ENCODE measurements at places on chromosomes 5 and 9.
A peak's percentile ranks its signal among the peaks of the same experiment; 100 is the strongest.

GRCh38 chr5:130333089-130333488 is 428.8 kb downstream of the CHSY3 start:
- no peak for DNase-seq

DNA sequence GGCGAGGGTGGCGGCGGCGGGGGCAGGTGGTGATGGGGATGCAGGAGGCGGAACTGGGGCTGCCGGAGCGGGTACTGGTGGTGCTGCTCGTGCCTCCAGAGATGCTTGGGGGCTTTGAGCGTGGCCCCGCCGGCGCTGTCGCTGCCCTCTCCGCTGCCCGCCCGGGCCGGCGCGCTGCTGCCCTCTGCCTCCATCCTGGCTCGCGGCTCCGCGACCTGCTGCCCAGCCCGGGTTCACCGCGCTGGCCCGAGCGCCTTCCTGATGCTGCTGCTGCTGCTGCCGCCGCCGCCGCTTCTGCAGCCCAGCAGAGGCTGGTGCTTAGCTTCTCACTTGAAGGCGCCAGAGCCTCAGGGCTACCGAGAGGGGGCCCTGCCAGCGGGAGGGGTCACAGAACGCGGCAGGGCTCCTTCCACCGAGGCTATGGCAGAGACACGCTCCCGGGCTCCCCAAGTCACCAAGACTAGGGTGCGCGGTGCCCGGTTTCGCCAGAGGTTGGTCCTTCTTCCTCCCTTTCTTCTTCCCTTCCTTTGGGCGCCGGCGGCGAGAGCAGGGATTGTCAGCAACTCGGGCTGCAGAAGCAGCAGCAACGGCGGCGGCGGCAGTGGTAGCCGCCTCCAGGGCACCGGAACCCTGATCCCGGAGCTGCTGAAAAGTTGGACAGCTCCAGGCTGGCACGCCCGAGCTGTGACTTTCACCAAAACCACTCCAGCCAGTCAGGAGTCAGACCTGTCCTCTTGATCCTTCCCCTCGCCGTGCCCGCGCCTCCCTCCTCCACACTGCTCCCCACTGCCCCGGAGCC is at the start of gene PDE4D:
TSS of gene PDE4D (minus strand) at position 298 of the 799 bp plus-strand sequence.
- peak; percentile 3 for DNase-seq

DNA sequence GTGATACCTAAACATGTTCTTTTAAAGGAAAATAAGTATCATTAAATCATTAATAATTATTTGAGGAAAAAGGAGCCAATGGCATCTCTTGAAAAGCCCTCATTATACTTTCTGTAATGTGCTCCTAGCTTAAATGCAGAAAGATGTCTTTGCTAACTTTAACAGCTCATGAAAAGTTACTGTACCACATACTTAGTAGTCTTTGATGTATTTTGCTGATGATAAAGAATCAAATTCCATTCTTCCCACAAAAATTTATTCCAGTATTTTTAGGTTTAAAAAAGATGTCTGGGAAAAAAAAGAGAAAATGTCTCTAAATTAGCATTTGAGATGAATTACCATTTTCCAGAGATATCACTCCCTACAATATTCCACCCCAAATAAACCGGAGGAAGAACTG is 112.5 kb downstream of the PPP2R2B start:
- DNase-seq: no peak

GRCh38 chr9:88593537-88594185 is 58.7 kb downstream of the NXNL2 start:
- DNase-seq: peak; percentile 46

DNA sequence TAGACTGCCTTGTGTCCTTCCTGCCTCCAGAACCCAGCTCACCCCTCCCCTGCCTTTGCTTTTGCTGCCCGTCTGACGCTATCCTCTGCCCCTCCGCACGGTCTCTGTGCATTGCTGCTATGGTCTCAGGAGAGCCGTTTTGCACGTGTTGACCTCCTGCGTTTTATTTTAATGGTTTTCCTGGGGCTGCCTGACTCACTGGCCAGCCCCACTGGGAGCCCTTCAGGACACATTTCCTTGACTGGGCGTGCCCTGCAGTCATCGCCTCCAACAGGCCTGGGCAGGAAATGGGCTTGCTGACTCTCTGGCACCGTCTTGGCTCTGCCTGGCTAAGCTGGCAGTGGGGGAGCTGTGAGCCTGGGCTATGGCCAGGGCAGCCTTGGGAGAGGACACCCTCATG is 17.9 kb upstream of the ASS1 start:
- no peak for DNase-seq

DNA sequence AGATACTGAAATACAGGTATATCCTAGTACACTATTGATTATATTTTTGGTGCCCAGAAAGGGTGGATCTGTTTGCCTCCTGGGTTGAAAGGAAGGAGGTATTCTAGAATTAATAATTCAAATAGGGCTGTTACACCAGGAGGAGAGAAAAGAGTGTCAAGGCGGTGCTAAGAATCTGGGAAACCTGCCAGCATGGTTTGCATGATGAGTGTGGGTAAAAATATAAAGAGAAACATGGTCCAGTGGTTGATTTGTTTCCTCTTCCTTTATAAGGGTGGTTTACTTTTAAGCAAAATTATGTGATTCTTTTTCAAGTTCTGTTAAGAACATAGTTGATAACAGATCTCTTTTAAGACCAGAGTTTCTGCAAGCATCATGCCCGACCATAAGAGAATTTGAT is 69.4 kb upstream of the NFIB start:
- no peak for DNase-seq

- DNase-seq: no peak
Measured at GRCh38 chr5:132298298-132299212, 4.4 kb downstream of the SLC22A4 start.

DNA sequence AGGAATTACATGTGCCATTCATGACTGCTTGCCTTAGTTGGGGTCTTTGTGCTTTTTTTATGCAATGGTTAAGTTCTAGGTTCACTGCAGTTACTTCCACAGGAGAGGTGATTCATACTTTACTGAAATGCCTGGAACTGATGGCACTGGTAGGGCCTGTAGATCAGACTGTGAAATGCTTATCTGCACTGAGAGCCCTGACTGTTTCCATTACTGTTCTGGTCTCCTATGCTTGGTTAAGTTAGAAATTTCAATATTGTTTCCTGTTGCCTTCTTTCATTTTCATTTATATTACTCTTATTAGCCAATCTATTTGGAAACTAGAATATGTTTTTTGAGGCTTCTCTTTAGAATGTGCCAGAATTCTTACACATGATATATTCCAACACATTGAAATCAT is 484.1 kb upstream of the SEMA6A start:
- DNase-seq: no peak

- DNase-seq: no peak
Measured at GRCh38 chr9:16205455-16205854, 652.6 kb downstream of the CCDC171 start.

DNA sequence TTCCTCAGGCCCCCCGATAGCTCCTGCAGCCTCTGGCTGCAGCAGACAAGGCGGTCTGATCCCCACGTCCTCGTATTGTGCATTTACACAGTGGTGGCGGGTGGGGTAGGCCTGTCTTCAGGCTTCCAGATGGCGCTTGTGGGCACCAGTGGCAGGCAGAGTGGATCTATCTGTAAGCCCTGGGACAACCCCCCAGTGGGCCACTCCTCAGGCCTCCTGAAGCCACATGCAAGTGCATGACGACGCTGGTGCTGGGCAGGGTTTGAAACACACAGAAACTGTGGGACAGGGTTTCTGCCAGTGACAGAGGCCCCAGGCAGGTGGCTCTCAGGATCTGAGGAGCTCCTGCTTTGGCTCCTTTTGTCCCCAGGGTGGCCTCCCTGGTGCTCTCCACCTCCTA is 42.0 kb downstream of the SLF1 start:
- no peak for DNase-seq

GRCh38 chr9:136829981-136830885 is 12.0 kb upstream of the AJM1 start:
- DNase-seq: no peak

- no peak for DNase-seq
Measured at GRCh38 chr5:103031607-103032006, 88.3 kb downstream of the GIN1 start.

GRCh38 chr5:103648086-103648485 is 85.5 kb upstream of the NUDT12 start:
- no peak for DNase-seq

DNA sequence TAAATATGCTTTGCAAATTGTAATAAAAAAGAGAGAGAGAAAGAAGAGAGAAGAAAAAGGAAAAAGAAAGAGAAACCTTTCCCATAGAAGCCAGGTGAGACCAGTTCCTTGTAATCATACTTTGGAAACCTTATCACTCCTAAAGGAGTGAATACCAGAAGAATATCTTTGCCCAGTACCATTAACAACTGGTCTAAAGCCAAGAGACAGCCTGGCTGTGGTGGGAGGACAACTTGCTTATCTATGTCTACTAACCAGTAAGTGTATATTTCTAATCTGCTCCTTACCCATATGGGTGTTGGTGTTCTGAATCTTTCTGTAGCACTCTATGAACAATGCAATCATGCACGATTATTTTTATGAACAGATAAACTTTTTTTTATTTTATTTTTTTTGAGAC is 10.5 kb upstream of the TXN start:
- no peak for DNase-seq

- no peak for DNase-seq
Measured at GRCh38 chr9:113932906-113933584, 56.9 kb downstream of the ZNF618 start.

DNA sequence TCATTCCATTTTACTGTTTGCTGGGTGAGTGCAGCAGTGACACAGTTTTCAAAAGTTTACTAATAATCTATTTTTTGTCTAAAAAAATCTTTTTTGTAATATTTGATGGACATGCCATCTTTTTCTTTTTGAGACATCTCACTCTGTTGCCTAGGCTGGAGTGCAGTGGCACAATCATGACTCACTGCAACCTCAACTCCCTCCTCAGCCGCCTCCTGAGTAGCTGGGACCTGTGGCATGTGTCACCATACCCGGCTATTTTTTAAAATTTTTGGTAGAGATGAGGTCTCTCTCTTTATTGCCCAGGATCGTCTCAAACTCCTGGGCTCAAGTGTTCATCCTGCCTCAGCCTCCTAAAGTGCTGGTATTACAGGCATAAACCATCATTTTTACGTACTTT is 86.0 kb downstream of the KDM4C start:
- no peak for DNase-seq

GRCh38 chr9:81393985-81394811 is 295.1 kb downstream of the TLE1 start:
- no peak for DNase-seq

DNA sequence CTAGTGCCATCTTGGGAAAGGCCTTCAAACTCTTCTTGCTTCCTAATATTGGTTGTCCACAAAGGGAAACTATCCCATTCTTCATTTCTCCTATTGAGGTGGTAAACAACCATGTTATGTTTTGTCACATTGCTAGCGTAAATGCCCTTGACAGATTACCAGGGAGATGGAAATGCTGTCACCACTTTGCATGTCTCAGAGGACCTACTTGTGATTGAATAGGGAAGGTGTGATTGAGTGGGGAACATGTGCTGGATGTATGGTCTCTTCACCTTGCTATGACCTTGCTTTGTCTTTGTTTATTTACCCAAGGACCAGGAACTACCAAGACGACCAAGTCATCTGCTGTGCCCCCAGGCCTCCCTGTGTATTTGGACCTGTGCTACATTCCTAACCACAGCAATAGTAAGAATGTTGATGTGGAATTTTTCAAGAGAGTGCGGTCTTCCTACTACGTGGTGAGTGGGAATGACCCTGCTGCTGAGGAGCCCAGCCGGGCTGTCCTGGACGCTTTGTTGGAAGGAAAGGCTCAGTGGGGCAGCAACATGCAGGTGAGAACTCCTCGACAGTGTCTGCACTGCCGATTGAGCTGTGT is 96.1 kb downstream of the MAP1B start:
- no peak for DNase-seq

- DNase-seq: no peak
Measured at GRCh38 chr5:93604644-93605515, 21.9 kb downstream of the NR2F1 start.

GRCh38 chr9:130780865-130781504 is 54.1 kb upstream of the ABL1 start:
- DNase-seq: no peak

DNA sequence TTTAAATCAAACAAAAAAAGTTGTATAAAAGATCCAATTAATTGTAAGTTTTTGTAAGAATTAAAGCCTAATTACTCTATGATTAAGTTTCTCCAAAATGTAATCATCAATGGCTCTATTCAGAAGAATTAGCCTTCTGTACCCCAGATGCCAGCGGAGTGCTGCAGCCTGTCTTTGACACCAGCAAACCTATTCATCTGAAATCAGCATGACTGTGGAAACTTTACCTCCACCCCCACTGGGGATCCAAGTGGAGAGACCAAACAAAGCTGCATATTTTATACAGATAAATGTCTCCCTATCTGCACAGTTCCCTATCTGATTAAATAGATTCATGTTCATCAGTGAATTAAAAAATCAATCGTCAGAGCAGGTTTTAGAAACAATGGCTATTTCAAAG is 426.8 kb downstream of the KIAA0825 start:
- DNase-seq: no peak

- DNase-seq: no peak
Measured at GRCh38 chr5:56350011-56350596, 117.0 kb upstream of the ANKRD55 start.

Data from activated naive CD8-positive, alpha-beta T cell treated with anti-CD3 and anti-CD28 coated beads for 36 hours (primary cell).